HT-29 (cell line): ENCODE measurements at places on chromosomes 4 and X.

- no peak for DNase-seq
These were observed 744.5 kb upstream of the FAM241A start for GRCh38 chr4:111400741-111401140.

DNA sequence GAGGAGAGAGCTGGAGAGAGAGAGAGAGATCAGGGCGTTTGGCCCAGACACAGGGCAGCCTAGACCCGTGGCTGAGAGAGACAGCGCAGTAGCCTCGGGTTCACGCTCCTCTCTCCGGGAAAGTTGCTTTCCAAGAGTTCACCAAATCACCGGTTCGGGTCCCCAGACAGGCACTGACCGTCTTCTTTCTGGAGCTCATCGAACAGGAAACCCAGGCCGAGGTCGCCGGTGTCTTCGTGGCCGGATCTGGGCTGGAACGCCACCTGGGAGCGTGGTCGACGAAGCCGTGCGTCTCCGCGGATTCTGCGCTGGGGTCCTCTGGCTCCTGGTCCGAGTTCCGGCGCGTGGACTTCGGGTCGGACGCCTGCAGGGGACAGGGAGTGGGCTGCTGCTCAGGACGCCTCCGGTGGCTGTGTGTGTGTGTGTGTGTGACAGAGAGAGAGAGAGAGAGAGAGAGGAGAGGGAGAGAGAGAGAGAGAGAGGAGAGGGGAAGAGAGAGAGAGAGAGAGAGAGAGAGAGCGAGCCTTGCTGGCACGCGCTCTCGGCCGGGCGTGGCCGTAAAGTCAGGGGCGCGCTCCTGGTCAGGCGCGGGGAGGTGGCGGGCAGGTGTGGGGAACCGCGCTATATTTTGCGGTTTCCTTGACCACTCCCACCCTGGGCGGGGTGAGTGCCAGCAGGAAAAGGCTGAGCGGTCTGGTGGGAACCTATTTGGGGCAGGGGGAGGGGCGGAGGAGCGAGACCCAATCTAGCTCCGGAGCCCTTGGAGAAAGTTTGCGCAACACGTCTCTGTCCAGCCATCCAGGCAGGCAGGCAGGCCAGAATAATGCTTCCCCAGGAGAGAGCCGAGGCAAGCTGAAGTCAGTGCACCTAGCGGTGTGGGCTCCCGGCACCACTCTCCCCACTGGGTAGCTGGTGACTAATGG, 62.1 kb downstream of the RHOXF2B start:
- DNase-seq = no peak

- no peak for DNase-seq
These were observed 1495.1 kb downstream of the C4orf33 start for GRCh38 chr4:130591091-130591490.

GRCh38 chr4:22869235-22869634, 176.5 kb downstream of the GBA3 start:
- DNase-seq = peak; percentile 5

- peak; percentile 83 for DNase-seq
These were observed 6.2 kb downstream of the TXK start for GRCh38 chr4:48127682-48128404.

GRCh38 chr4:42627885-42628646, 28.8 kb downstream of the ATP8A1 start:
- no peak for DNase-seq
